Inflammatory macrophage (primary cell): ENCODE measurements at places on chromosomes 2 and 18.

GRCh38 chr2:37713258-37713700 lies 41.8 kb upstream of the CDC42EP3 start:
- peak; percentile 43 for DNase-seq

DNA sequence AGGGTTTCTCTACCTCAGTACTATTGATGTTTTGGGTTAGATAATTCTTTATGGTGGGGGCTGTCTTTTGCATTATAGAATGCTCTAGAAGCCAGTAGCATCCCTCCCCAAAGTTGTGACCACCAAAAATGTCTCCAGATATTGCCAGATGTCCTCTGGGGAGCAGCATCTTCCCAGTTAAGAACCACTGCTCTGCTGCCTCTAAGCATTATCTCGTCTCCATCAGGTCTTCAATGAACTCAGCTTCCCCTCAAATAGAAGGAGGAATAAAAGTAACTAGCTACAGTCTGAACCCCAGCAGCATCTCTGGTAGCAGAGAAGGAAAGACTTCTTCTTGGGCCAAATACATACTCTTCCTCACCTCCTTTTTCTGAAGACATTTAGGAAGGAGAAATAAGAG lies 244.1 kb downstream of the AGPS start:
- DNase-seq: no peak

- DNase-seq: no peak
Observed at GRCh38 chr2:238031751-238032150, 29.1 kb upstream of the SCLY start.

- no peak for DNase-seq
Observed at GRCh38 chr2:23696752-23697045, 230.2 kb downstream of the ATAD2B start.

DNA sequence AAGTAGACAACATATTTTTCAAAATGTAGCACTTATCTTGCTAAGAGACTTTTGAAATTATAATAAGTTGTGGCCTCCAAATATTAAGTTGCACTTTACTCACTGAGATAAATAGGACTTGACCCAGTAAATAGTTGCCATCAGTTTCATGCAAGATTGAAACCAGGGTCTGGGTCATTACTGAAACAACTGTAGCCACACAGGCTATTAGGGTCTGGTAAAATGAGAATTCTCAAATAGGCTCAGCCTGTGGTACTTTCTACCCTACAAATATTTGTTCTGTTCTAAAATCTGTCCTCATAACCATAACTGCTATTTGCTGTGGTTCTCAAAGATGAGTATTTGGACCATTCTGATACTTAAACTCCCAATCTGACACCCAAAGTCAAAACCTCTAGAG lies 115.4 kb upstream of the STK17B start:
- no peak for DNase-seq

- DNase-seq: no peak
Observed at GRCh38 chr18:51655327-51655698, 457.8 kb upstream of the MEX3C start.

GRCh38 chr2:102421890-102422759 lies 835 bp upstream of the IL18RAP start:
- DNase-seq: no peak

- no peak for DNase-seq
Observed at GRCh38 chr2:184113696-184114403, 484.5 kb upstream of the ZNF804A start.

GRCh38 chr2:241399941-241400922 lies 44.1 kb downstream of the FARP2 start:
- no peak for DNase-seq

- DNase-seq: no peak
Observed at GRCh38 chr2:186693446-186693832, 421 bp upstream of the FAM171B start.

DNA sequence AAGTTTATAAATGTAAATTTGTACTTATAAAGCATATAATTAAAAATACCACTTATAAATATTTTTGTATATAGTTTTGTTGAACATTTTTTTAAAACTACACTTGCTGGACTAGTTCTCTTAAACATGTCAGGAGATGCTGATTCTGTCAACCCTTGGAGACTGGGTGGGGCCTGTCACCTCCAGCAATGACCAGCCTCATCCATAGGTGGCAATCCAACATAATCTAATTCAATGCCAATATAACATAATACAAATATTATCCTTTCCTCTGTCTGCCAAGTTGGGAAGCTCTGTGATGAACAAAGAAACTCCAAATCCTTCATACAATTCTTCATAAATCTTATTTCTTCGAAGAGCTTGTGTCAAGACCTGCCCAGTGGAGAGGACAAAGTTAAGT lies 140.4 kb downstream of the RBMS1 start:
- no peak for DNase-seq

DNA sequence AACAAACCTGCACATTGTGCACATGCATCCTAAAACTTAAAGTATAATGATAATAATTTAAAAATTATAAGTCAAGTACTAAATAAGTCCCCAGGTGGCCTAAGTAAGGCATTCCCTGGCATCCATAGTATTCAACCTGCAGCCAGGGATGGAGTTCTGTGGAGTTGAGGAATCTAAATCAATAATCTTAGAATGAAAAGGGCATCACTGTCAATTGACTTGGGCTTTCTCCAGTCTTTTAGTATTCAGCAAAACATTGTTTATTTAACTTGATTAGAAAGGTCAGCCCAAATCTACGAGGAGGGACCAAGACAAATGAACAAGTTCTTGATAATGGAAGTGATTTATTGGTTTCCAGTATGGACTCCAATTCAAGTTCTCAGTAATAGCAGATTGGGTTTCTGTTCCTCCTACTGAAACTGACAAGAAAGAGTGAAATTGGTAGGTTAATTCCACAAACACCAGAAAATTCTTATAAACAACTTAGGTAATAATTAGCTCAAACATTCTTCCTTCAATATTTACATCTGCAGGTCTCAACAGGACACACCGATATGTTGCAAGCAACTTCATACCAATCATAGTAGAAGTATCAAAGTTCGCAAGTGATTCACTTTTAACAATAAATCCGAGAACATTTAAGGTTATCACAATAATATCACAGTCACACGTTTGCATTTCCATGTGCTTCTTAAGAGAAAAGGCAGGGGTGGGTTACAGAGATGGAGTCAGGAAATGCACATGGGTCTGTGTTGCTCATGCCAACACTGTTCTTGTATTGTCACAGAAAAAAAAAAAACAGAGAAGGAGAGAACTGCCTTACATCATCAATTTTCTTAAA lies 51.7 kb upstream of the EHBP1 start:
- no peak for DNase-seq

- DNase-seq: no peak
Observed at GRCh38 chr2:200993097-200993496, 29.6 kb upstream of the ORC2 start.

DNA sequence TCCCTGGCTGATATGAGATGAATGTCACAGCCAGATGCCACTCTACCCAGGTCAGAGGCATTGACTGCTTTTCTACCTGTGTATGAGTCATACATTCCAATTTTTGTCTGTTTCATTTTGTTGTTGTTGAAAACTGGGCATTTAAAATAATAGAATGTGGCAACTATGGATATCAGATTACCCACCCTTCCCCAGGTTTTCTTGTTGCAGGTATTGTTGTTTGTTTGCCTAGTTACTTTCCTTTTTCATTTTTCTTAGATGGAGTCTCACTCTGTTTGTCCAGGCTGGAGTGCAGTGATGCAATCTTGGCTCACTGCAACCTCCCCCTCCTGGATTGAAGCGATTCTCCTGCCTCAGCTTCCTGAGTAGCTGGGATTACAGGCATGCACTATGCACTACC lies 70.2 kb downstream of the LRRC30 start:
- DNase-seq: no peak

- peak; percentile 34 for DNase-seq
Observed at GRCh38 chr2:239223310-239224198, 177.3 kb downstream of the HDAC4 start.

DNA sequence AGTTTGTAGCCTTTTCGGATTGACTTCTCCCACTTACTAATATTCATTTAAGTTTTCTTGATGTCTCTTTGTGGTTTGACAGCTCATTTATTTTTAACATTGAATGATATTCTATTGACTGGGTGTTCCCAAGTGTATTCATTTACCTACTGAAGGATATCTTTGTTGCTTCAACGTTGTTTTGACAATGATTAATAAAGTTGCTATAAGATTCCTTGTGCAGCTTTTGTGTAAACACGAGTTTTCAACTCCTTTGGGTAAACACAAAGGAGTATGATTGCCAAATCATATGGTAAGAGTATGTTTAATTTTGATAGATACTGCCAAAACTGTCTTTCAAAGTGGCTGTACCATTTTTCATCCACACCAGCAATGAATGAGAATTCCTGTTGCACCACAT lies 1200.9 kb downstream of the DSC3 start:
- DNase-seq: no peak

DNA sequence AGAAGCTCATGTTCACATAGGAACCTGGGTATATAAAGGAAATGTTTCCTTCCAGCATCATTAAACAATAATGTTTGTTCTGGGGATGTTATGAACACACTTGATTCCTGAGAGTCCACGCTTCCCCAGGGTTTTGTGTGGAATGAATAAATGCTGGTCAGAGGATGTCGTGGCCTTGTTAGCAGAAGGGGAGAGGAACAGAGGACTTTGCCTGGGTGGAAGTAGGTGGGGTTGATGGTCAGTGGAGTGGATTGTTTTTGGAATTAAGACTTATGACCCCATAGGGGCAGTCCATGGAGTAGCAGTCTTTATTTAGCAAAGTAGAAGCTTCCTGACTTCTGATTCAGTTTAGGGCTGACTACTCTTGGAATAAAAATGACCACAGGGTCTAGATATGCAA lies 139.6 kb downstream of the MYO1B start:
- DNase-seq: no peak

DNA sequence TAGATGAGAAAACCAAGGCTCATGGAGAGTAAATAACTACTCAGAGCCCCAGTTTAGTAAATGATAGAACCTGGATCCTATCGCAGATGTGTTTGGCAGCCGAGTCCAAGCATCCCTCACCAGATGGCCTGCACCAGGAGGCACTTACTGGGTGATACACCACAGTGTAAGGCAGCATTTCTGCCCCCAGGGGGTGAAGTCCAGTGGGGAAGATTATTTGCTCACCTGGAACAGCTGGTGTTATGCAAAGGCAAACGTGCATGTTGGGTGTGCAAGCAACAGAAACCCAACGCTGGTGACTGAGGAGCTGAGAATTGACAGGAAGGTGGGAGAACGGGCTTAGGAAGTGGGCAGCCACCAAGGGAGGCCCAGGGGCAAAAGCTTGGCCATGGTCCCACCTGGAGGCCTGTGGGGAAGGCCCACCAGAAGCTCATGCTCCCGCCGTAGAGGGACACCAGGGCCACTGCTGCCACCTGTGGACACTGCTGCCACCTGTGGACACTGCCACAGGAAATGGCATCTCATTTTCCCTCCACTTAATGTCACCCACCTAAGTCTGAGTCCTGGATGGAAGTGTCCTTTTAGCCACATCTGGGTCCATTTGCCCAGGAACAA lies 100.6 kb downstream of the TFCP2L1 start:
- DNase-seq: no peak

GRCh38 chr2:101011152-101011551 lies 9.1 kb downstream of the RPL31 start:
- DNase-seq: no peak

DNA sequence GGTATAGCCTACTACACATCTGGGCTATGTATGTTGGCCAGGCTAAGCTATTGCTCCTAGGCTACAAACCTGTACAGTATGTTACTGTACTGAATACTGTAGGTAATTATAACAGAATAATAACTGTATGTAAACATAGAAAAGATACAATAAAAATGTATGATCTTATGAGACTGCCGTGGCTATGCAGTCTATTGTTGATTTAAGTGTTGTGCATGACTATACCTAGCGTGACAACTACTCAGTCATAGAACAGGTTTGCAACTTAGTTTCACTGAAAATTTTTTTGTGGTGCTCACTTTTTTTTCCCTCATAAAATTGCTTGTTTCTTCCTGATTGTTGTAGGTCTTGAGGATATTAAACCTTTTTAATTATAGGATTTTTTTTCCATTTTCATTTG lies 25.9 kb downstream of the KCMF1 start:
- no peak for DNase-seq

DNA sequence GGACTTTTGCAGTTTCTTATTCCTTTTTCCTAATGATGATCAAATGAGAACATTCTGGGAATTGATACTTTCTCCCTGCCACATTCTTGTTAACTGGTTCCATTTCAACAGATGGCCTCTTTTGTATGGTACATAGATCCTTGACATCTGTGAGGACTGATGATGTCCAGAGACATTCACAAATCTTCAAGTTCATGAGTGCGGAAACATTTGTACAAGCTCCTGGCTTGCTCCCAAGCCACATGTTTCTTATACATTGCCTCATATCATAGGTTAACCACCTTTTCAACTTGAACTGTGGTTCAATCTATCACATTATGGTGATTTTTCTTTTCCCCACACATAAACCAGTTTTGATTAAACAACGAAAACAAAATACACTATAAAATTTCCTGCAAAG lies 267.3 kb downstream of the CLIP4 start:
- no peak for DNase-seq

DNA sequence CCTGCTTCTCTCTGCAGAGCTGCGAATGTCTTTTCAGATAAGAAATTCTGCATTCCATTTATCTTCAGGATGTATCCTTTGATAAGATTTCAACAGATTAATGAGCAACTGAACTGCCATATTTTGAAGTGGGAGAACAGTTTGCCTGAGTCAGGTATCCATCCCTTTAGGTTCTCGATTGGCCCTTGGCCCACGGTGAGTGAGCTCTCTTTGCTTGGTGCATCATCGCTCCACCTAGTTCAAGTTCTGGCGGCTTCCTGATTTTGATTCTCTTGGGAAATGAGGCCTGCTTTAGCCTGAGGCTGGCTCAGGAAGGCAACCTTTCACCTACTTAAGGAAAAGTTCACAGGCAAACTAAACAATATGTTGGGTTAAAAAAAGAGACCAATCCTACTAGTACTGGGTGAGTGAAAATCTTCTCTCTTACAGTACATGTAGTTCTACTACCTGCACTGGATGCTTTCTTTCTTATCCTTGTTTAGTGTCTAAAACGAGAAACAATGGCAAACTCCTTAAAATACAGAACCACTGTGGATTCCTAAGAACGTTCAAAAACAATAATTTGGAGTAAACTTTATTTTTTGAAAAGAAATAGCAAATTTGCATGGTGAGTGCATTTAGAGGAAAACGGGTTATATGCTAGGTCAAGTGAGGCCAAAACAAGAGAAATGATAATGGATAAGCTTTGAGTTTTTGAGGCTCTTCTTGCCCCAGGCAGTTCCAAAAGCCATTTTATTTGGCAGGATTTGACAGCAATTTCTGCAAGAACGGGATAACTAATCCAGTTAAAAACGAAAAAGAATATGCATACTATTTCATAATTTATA lies 837 bp upstream of the ACSL3 start:
- DNase-seq: peak; percentile 67

- no peak for DNase-seq
Observed at GRCh38 chr2:101788995-101789970, 91.8 kb downstream of the MAP4K4 start.

- DNase-seq: no peak
Observed at GRCh38 chr2:37226863-37227262, 4.5 kb downstream of the CEBPZ start.
